ACHN (cell line): ENCODE measurements at places on chromosomes 12 and 14.

DNA sequence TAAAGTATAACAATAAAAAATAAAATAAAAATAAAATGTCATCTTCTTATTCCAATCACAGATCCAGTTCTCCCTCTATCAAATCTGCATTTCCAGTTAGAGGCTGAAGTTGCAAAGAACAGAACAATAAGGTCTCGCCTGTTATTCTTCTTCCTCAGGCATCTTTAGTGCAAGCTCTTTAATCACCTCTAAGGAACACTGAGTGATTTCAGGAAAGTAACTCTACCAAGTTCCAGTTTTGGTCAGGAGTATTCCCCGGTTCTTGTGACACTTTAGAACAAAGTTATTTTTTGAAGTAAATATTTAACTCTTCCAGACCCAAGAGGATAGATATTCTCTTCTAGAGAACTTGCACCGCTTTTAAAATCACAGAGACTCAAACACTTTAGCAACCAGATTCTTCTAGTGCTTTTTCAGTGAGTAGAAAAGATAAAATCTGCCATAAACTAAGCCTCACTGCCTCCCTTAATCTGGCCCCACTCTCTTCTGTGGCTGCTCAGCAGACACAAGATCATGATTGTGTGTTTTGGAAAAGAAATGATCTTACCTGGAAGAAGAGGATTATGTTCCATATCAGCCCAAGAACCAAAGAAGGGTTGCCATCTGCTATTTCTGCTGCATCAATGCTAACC is 57.9 kb upstream of the DICER1 start:
- DNase-seq: no peak

DNA sequence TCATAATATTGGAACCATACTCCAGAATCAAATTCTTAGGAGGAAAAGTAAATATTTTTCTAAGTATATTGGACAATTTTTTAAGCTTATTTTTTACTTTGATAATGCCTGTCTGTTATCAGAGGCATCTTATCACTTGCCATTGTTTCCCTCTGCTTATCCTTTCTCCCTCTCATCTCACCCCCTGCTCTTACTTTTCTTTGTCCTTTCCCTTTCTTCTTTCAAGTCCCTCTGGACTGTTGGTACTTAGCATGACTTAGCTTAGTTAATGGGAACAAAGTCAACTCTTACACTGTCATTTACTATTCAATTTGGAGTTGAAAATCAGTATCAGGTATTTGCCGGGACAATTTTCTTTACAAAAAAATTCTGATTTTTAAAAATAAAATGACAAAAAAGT is 45.2 kb downstream of the ABCD2 start:
- no peak for DNase-seq

DNA sequence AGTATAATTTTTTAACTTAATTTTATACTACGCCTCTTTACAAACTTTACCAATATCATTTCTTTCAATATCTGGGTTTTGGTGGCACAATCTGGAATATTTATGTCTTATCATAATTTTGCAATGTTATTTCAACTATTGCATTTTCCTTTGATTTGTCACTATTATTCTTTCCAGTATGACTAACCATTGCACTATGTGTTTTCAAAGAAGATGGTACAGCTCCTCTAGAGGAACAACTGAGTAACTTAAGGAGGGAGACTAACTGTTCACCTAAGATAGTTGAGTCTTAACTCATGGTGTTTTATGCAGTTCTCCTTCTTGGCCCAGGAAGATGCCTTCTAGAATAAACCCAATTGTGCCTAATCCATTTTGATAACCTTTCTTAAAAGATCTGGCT is 60.5 kb upstream of the KIF21A start:
- peak; percentile 69 for DNase-seq

DNA sequence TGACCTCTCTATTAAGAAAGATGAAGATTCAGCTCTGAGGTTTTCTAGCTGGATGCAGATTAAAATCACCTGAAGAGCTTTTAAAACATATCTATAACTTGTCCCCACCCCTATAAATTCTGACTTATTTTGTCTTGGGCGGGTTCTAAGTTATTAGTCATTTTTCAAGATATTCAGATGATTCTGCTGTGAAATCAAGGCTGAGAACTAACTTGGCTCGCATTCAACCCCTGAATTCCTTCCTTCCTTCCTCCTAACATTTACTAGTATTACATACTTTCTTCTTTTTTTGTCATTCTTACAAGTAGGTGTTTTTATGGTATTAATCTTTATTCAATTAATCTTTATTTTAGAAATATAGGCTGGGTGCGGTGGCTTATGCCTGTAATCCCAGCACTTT is 55.4 kb downstream of the SSPN start:
- no peak for DNase-seq

GRCh38 chr12:4287325-4288211 is 14.0 kb downstream of the CCND2 start:
- peak; percentile 68 for DNase-seq

DNA sequence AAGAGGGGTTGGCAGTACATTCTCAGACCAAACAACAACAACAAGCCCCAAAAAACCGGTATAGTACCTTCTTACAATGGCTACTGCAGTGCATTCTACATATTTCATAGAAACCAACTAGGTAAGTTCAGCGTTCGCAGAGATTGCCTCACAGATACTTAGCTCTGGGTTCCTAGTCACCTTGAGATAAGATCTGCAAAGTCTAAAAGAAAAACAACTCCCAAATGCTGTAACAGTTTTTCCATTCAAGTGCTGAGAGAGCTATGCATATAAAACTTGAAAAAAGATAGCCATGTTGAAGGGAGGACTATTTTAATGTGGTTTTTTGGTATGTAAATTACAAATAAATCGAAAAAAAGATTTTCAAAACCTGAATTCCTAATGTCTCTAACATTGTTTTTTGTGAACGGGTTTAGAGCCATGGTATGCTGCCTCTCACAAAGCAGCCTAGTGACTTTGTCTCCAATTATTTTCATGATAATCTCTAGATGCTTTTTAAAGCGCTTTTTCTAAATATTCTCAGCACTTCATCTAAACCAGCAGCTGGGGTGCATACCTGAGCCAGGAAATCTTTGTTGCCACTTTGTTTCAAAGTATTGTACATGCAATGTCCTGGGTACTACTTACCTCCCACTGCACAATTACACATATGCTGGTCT is 56.6 kb upstream of the CRACR2A start:
- no peak for DNase-seq

GRCh38 chr12:2641761-2642160 is 153.0 kb upstream of the FKBP4 start:
- no peak for DNase-seq

GRCh38 chr12:16281157-16281556 is 3.7 kb upstream of the SLC15A5 start:
- DNase-seq: no peak

DNA sequence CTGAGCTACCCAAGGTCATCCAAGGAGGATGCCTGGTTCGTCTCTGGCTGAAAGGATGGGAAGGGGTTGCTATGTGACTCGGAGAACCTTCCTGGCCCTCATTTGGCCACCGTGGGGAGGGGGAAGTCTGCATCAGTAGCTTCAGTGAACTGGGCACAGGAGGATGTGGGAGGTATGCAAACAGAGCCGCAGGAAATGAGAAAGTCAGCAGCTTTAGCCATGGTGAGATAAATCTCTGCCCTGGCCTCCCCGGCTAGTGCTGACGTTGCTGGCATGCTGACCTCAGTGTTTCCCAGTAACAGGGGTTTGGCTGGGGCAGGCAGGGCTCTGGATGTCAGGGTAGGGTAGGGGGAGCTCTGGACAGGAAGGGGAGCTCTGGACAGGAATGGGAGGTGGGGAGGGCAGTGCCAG is 2.3 kb upstream of the CEBPE start:
- DNase-seq: no peak

GRCh38 chr12:93319523-93320050 is 58.1 kb upstream of the NUDT4 start:
- no peak for DNase-seq

DNA sequence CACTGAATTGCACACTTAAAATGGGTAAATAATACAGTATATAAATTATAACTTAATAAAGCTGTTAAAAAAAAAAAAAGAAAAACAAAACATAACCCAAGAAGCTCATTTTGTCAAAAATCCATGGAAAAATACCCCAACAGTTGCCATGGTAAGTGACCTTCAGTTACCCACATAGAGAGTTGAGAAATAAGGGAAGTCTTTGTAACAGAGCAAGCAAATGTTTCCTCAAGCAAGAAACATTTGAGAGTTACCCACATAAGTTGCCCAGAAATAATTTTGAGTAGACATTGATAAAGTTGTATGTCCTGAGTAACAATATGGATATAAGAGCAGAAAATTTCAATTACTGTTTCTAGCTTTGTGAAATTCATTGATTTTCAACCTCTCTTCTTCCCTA is 227.4 kb downstream of the CCDC59 start:
- no peak for DNase-seq

DNA sequence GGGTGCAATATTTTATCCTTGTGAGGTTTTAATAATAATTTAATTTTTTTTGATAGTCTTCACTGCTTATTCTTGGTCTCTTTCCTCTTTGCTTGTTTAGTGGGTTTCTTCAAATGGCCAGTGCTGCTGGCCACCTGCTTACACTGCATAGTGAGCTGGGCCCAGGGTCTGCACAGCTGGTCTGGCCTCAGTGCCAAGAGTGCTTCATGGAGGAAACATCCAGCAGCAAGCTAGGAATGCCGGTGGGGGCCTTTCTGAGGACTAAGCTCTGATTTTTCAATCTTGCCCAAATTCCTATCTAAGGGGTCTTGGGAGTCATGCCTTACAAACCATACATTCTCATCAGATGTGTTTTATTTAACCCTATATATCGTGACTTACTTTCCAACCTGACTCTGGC is 13.3 kb upstream of the BDKRB2 start:
- no peak for DNase-seq

DNA sequence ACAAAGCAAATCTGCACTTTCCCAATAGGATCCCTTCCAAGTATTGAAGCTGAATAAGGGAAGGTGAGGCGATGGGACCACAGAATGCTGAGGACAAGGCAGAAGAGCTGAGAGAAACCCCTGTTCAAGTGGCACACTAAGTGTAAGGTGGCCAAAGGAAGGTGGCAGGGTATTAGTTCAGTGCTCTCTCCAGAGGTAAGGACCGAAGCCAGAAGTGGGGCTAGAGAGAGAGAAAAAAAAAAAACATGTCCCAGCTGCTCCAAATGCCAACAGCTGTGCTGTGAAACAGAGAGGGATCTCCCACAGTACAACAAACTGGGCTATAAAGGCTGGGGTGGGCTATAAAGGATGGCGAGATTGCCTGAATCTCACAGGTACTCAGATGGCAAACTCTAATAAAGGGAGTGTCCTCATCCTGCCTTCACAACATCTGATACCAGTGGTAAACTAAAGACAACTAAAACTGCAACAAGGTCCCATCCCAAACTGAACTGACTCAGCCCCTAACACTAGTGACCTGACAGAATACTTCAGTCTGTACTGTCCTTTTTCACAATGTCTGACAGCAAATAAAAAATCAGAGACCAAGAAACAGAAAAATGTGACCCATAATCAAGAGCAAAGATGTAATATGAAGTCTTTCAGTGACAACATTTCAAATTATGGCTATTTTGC is 47.9 kb downstream of the CDK17 start:
- DNase-seq: no peak

GRCh38 chr14:75264036-75264435 is 14.6 kb upstream of the FOS start:
- DNase-seq: no peak

DNA sequence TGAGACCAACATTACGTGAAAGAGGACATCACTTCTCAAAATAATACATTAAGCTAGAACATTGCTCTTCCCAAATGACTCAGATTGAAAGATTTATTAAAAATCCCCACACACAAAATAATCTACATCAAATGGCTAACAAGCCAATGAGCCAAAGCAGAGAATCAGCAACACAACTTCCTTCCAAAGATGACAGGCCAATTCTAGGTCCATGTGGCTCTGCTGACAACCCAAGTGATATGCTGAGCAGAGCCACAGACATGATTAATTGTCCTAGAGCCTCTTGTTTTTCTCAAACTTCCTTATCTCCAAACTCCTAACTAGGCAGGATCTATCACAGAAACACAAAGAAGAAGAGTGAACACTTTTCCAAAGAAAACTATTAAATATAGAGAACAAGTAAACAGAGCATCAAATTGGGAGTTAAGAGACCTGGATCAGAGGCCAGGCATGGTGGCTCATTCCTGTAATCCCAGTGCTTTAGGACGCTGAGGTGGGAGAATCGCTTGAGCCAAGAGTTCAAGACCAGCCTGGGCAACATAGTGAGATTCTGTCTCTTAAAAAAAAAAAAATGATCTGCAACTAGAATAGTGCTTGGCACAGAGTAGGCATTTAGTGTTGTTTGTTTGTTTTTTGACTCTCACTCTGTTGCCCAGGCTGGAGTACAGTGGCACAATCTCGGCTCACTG is 38.5 kb downstream of the SENP1 start:
- no peak for DNase-seq

DNA sequence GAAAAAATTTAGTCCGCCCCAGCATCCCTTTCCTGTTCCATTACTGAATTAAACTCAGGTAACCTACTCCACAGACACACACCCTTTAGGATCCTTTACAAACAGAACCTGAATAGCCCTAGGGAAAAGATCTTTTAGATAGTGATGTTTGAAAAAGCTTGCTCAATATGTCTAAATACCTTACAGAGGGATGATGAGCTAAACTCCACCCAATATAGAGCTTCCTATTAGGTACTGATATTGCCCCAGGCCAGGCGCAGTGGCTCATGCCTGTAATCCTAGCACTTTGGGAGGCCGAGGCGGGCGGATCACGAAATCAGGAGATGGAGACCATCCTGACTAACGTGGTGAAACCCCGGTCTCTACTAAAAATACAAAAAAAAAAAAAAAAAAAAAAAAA is 50.1 kb downstream of the FERMT2 start:
- no peak for DNase-seq

DNA sequence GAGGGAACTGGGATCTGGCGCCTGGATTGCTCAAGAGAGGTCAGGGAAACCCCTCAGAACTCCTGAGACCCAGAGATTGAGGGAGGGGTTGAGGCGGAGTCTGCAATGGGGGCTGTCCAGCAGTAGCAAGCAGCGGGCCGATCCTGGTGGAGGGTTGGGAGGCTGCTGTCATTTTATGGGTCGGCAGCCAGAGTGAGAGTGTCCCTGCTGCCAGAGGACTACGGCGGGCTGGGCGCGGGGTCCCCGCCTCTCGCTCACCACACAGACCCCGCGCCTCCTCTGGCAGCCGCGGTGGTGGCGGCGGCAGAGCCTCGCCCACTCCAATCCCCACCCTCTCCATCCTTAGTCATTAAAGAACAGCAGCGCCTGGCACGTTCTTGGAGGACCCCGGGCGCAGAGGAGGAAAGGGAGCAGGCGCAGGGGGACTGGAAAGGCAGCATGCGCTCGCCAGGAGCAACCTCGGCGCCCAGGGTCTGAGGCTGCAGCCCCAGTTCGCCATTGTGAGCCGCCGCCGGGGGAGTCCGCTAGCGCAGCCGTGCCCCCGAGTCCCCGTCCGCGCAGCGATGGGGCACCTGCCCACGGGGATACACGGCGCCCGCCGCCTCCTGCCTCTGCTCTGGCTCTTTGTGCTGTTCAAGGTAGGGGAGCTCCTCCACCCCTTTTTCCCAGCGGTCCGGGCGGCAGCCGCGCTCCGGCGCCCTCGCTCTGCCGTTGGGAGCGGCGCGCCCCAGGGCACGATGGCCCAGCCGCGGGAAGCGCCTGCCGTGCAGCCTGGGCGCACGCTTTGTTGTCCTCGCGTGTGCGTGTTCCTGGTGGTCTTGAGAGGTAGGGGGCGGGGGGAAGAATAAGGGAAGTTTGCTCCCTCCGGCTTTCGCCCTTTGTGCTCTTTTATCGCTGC is at the start of gene PTPRO:
Gene PTPRO, plus strand, starts transcription at position 345 of the 898 bp plus-strand sequence.
- DNase-seq: peak; percentile 58
